Stimulated activated CD4-positive, alpha-beta T cell treated with anti-CD3 and anti-CD28 coated beads, Interleukin-15, amount 100 ng/mL, for 1 hour (primary cell): ENCODE measurements at places on chromosomes 6 and 20.

GRCh38 chr20:51034476-51034875, 11.6 kb upstream of the KCNG1 start:
- DNase-seq = no peak

- DNase-seq = no peak
These were observed 39.6 kb upstream of the CD93 start for GRCh38 chr20:23125625-23126191.

DNA sequence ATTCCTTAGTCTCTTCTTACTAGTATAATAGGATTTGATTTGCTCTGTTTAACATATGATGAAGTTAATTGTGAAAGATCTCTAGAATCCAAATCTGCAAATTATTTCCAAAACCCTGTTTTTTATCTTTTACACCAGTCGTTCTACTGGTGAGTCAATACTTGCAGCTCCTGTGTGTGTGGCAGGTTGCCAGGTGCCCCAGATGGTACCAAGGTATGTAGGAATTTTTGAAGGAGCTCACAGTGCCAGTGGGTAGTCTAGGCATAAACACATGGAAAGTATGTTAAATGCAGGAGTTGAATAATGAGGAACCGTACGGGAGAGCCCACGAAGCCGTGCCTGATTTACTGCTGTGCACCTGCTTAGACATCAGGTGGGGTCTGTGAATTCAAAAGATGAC, 192.2 kb downstream of the FARS2 start:
- no peak for DNase-seq

- DNase-seq = no peak
These were observed 342.0 kb downstream of the SOX4 start for GRCh38 chr6:21935561-21936028.

DNA sequence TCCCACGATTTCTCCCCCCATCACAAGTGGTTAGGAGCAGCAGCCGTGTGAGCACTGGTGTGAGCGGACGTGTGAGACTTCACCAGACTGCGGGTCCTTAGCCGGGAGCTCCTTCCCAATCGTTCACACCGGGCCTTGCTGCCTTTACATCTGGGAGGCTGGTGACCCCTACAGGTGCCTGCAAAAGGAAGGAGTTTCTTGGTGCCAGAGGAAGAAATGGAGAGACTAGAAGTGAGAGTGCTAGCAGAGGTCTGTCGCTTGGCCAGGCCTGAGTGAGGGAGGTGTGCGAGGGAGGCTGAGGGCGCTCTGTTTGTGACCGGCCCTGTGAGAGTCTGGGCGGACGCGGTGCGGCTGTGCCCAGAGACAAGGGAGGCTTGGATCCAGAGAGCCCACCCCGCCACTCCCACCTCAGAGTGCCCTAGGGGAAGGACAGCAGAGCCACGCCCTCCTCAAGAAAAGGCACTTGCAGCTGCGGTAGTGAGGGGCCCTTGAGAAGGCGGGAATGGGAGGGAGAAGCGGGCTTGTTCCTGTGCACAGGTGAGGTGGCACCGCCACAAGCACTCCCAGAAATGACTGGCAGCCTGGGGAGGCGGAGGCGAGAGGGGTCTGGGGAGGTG, 10.0 kb upstream of the ARMC2 start:
- DNase-seq = no peak

GRCh38 chr20:58102261-58102660, 126.2 kb downstream of the ANKRD60 start:
- DNase-seq = no peak

DNA sequence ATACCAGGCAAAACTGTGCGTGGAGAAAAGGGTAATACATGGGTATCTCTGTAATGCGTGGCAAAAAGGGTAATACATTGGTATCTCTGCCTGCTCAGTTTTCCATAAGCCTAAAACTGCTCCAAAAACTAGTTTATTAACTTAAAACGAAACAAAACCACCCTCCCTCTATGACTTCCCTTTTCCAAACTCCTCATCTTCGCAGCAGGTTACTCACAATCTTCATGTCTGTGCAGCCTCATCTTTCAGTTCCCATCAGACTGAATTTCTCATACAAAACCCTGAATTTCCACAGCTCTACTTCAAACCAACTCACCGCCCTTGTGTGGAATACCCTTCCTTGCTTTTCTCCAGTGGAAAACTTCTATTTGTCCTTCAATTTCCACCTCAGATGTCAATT, 199.4 kb downstream of the PHACTR1 start:
- no peak for DNase-seq

DNA sequence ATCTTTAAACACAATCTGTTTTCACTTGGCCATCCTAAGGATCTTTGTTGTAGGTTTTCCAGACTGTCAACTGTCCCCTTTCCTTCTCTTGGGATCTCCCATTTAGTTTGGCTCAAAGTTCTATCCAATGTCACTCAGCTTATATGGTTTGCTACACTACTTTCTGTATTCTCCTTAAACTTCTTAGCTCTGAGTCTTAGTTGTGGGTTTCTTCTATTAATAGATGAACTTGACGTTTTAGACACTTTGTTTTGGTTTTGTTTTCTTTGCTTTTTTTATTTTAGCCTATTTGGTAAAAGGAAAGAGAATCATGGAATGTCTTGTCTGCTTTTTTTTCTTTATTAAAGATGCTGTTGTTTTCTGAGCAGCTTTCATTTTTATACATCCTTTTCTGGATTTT, 11.4 kb downstream of the RMND1 start:
- no peak for DNase-seq

DNA sequence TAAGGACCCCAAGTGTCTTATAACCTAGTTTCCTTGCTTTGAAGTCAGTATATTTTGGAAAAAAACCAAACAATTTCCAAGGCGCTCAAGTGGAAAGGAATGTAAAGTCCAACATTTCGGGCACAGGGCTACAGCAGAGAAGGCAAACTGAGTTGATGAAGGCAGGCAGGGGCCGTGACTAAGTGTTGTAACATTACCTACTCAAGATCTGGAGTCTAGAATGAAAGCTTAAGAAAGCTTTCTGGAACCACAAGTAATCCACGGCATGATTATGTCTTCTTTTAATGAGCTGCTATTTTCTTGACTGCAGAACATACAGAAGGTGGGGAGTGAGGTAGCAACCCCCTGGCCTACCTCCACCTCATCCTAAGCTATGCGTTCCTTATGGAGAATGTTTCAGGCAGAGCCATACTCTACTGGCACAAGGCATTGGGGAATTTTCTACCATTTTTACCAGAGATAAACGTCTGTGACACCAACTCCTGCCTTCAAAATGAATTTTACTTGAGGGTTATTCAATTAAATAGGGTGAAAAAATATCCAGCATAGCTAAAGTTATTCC, 4.3 kb downstream of the PPP1R10 start:
- DNase-seq = no peak

DNA sequence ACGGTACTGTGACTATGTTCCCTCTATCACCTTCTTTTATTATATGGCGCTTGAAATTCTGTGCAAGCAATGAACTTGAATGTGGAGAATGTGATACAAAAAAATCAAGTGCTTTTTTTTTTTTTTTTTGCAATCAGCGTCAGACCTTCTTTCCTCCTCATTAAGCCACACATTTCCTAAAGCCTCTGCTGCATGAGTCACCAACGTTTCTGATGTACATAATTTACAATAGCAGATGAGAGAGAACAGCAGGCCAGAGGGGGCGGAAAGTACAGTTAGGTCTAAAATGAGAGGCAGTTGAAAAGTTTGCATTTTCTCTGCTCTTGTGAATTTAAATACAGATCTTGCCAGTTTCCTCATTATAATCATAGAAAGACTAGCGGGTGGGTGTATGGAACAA, 114.6 kb upstream of the RIPOR2 start:
- peak; percentile 17 for DNase-seq

- DNase-seq = no peak
These were observed 452 bp downstream of the TRAF3IP2 start for GRCh38 chr6:111605100-111605751.

DNA sequence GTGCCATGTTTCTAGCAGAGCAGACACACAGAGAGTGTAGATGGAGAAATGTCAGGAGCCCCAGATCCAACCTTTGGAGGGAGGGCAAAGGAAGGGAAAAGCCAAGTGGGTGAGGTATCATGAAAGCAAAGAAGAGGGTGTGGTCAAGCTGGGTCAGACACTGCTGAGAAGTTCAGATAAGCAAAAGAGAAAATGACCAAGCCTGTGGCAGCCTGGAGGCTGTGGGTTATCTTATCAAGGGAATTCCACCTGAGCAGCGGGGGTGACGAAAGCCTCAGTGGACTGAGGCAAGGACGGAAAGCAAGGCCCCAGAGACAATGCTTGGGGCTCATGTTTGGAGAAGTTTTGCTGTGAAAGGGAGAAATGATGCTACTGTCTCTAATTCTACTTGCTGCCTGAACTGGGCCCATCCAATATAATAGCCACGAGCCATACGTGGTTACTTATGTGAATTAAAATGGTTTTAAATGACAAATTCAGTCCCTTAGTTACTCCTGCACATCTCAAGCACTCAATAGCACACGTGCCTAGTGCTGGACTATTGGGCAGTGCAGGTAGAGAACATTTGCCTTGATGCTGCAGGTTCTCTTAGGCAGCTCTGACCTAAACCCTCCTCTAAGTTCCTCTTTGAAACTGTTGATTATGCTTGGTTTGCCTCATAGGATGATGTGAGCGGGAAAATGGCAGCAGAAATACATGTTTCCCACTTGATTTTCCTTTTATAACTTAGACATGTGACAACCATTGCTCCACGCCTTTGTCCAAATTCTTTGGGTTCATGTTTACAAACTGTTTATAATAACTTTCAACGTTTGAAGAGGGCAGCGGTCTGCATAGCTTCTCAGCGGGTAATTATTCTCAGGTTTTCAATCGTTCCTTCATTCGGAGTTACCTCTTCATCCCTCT, 63.7 kb downstream of the SLC22A23 start:
- DNase-seq = no peak

DNA sequence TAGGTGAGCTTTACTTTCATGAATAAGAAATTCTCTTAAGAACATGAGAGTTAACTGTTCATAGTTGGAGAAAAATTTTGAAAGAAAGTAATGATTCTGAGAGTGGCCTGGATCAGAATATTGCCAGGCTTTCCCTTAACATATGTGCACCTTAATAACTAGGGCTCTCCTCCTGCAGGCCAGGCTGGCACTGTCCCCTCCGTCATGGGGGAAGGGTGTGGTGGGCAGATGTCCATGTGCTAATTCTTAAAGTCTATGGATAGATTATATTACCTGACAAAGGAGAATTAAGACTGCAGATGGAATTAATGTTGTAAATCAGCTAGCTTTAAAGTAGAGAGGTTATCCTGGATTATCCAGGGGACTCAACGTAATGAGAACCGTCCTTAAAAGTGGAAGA, 10.9 kb upstream of the KLHL32 start:
- DNase-seq = no peak

GRCh38 chr6:138944412-138944811, 43.6 kb downstream of the REPS1 start:
- no peak for DNase-seq

DNA sequence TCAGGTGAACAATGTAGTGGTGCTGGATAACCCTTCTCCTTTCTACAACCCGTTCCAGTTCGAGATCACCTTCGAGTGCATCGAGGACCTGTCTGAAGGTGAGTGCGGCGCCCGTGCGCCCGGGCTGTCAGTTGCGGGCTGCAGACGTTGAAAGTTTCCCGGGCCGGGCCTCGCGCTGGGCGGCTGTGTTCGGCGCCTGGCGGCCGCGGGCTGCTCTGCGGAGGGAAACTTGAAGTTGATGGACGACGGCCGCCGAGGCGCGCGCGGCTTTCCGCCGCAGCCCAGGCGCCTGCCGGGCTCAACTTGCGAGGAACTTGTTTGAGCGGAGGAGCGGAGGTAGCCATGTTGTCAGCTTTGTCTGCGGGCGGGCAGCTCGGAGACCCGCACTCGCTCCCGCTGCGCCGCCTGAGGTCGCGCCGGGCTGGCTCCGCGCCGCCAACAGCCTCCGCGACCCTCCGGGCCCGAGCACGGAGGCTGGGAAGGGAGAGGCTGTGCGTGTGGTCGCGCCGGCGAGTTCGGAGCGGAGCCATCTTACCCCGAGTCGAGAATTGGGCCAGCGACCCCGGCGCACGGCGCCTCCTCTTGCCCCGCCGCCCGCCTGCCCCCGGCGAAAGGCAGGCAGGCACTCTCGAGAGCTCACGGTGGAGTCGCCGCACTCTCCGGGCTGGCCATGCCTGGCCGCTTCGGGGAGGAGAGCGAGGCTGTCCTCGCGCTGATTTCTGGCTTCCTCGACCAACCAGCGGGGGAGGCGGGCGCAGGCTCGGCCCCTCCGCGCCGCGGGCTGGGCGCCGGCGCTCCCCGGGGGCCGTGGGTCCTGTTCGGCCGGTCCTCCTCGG, 691 bp downstream of the ASF1A start:
- DNase-seq = peak; percentile 41

GRCh38 chr6:41667195-41667594, 28.9 kb downstream of the MDFI start:
- no peak for DNase-seq

- DNase-seq = no peak
These were observed 152.4 kb upstream of the MLN start for GRCh38 chr6:33956206-33956605.

GRCh38 chr20:32438331-32438858, 80.3 kb downstream of the ASXL1 start:
- DNase-seq = no peak

GRCh38 chr6:89940225-89941027, 46.2 kb downstream of the GJA10 start:
- peak; percentile 27 for DNase-seq

DNA sequence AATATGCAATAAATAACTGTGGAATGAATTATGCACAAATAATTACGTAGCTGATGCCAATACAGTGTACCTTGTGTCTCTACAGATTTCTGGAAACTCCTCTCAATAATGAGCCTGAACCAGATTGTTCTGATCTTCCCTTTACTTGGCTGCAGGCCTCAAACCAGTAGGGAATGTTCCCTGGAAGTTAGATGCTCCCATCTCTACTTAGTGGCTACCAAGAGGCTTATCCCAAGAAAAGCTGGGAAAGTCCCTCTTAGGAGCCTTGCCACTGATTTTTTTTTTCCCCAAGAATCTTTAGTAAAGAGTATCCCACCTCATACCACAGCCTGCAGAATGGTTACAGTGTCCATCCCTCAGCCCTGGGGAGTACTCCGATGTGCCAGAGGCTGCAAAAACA, 702.1 kb downstream of the RFPL4B start:
- DNase-seq = no peak

DNA sequence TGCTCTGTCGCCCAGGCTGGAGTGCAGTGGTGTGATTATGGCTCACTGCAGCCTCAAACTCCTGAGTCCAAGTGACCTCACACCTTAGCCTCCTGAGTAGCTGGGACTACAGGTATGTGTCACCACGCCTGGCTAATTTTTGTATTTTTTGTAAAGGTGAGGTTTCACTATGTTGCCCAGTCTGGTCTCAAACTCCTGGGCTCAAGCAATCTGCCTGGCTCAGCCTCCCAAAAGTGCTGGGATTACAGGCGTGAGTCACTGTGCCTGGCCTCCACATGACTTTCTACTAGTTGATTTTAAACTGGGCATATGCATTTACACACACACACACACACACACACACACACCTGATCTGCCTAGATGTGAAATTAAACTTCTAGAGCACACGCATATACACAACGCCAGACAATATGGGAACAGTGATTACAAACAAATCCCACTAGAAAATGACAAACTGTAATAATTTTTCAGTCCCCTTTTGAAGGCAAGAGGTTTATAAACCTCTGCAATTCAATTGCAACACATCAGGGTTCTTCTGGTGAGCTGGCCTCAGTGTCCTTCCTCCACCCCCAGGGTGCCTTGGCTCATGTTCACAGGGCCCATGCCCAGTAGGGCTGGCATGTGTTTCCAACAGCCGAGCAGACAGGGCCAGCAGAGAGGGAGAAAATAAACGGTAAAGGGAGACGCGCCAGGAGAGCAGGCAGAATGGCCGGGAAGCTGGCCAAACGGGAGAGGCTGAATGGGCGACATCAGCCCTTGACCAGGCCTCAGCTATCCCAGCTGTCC, 31.2 kb downstream of the PARD6B start:
- no peak for DNase-seq
